ENCODE measurements at places on chromosomes 16 and 17.

DNA sequence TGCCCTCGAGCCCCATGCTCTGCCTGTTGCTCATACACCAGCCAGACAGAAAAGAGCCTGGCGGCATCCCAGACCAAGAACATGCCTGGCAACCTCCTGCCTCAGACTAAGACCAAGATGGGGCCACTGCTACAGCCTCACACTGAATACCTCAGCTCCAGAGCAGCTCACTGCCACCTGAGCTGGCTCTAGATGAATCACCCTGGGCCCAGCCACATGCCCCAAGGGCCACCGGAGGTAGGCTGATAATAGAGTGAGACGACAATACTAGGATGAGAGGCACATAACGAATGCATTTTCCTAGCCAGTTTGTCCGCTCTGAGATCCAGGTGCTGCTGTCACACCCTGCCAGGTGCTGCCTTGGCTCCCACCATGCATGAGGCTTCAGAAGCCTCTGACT lies 13.0 kb downstream of the PIP4K2B start:
- no peak for DNase-seq

DNA sequence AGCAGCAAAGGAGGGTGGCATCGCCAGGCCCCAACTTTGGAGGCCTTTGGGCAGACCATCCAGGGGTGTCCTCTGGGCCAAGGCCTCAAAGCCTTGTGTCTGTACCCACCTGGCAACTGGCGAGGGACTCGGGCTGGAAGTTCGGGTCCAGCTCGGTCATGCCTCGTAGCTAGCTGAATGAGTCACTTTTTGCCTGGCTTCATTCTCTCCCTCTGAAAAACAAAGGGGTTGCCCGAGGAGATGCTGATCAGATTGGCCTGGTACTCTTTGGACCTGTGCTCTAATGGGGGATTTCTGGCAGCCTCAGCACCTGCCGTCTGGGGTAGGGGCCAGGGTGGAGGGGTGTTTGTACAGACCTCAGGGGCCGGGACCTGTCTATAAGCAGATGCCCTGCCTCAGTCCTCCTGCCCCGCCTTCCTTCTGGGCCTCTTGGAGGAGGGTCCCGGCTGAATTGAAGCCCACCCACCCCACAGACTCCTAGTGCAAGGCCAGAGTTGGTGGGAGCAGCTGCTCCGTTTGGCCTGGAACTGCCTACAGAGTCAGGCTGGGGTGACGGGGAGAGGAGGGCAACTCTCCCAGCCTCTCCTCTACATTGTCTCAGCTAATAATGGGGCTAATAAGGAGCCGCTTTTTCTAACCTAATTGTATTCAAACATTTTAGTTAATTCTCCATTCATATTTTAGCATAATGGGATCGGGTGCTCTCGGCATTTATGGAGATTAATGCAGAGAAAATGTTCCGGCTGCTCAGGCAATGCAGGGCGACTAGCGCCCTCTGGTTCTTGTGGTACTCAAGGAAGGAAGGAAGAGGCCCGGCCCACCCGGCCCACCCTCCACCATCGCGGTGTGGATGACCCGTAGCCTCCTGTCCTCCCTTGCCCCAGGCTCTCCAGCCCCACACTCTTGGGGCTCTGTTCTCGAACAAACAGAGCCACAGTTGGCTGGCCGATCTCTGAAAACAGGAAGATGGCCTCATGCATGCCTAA lies 21.4 kb upstream of the ABCC3 start:
- no peak for DNase-seq

DNA sequence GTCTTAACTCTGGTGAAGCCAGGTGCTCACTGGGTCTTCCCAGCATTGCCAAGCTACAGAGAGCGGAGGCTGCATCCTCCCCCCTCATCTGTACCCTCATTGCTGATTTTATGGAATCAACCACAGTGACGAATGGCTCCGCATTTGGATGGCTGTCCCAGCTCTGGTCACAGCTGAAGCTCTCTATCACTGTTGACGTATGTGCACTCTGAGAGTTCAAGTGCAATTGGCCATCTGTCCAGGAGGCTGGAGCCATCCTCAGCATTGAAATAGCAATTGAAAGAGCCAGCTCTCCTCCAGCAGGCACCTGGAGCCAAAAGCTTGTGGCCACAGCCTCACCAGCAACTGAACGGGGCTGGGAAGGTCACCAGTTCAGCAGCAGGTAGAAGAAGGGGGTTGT lies 494.1 kb downstream of the TMEM114 start:
- no peak for DNase-seq

DNA sequence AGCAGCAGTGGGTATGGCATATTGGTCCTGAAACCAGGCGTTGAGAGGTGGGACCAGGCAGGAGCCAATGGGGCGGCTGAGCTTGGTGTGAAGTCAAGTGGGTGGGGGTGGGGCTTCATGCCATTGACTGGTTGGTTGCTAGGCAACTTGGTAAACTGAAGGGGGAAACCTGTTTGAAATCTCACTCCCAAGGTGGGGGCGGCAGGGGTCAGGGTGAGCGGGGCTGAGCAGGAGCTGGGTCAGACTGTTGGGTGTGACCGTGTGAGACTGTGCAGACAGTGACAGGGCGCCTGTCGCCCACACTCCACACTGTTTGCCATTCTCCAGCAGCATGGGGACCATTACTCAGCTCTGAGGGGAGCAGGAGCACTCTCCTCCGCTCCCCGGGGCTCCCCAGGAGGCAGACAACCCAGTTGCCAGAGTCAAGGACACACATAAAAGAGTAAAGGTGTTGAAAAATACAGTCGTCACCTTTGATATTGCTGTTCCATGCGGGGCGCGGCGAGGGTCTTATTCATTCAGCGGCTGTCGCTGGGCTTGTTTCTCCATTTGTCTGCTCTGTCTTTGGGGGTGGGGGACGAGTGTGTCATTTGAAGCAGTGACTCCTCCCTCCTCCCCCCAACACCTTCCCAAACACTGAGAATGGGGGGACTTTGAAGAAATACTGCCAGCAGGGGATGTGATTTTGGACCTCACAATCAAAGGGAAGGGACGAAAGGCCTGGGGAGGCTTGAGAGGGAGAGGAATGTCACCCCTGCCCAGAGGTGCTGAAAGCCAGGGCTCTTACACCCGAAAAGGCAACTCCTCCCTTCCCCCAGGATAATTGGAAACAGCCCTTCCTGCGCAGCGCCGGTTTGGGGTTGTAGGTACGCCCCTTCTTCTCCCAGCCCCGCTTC lies 1.2 kb upstream of the EFNB3 start:
- DNase-seq: no peak

- DNase-seq: no peak
These were observed 25.3 kb downstream of the FBXO31 start for GRCh38 chr16:87358250-87358649.

DNA sequence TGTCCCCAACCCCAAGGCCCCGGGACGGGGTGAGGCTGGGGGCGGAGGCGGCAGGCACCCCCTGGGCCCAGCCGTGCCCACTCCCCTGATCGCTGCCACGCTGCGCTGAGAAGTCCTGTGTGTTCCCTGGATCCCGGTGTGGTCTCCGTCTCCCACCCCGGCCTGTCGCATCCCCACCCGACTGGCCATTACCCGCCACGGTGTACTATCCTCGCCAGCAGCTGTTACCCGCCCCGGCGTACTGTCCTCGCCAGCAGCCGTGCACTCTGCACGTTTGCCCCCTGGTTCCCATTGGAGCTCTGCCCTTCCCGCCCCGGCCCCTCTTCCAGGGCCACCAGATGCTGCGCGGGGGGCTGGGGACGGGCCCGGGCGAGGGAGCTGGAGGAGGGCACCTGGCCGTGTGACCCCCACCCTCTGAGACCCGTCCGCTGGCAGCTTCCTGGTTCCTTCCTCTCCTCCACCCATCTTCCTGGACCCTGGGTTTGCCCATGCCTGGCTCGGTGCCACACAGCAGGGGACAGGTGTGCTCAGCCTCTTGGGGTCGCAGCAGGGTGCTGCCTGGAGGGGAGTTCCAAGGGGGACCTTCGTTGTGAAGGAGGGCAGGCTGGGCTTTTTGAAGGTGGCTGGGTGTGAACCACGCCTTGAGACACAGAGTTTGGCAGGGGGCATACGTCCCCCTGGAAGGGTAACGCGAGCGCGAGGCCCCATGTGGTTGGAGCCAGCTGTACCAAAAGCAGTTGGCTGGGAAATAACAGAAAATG lies 19.7 kb downstream of the BAHCC1 start:
- no peak for DNase-seq

DNA sequence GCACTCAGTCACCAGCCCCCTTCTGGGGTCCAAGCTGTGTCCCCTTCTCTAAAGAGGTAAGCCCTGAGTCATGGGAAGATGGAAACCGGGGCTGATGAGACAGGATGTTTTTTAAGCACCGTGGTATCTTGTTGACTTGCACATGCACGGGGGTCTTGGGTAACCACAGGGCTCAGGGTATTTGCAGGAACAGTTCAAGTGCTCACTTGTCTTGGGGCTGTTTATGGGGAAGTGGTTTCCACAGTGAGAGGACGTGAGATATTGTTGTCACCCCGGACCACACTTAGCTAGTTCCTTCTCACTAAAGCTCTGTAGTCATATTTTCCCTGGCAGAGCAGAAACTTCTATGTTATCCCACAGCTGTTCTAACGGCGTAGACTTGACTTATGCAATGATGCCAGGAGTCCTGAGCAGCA lies 7.7 kb downstream of the CCL3L1 start:
- DNase-seq: no peak

GRCh38 chr17:17626840-17627239 lies 35.3 kb upstream of the PEMT start:
- no peak for DNase-seq

DNA sequence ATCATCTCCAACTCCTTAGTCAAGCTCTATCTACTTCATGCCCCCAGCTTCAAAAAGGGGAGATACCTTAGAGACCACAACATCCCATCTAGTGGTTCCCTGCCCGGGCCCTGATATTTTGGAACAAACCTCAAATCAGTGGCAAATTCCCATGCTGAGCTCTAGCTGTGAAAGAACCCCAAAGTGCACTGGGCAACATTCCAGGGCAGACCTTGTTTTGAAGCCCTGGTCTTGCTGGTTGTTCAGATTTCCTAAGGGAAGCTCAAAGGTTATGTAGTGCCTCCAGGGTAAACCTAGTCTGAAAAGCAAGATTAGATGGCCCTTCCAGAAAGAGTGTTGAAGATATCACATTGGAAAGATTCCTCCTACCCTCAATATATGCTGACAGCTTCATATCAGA lies 16.3 kb downstream of the FAM117A start:
- no peak for DNase-seq

DNA sequence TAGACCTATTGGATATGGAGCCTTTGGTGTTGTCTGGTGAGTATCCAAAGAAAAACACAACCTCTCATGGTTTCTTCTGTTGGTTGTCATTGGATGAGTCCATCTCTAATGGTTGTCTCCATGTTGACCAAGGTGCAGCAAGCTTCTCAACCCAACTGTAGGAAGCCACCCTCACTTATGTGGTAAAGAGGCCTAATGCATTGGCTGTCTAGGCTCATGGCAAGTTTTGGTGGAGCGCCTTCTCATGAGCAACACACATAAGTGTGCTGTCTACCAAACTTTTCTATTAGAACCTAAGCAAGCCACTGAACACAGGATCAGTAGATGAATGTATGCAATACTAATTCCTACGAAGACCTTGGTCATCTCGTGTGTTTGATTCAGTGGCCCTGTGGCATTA lies 819 bp downstream of the NLK start:
- DNase-seq: no peak

GRCh38 chr17:72984926-72985325 lies 107.6 kb downstream of the SLC39A11 start:
- no peak for DNase-seq

DNA sequence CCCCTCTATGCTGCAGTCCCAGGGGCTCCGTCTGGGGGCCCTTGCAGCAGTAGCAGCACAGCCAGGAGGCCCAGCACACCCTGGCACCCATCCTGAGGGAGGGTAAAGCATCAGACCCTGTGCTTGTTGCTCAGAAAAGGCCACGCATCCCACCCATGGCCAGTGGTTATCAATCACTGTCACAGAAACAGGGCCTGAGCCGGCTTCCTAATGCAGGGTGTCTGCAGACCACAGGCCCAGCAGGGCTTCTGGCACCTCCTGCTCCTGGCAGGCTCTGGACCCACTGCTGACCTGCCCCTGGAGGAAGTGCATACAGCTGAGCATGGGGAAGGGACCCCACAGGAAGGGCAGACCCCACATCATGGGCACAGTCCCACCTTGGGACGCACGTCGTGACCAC lies 26.9 kb upstream of the CDH15 start:
- DNase-seq: no peak

DNA sequence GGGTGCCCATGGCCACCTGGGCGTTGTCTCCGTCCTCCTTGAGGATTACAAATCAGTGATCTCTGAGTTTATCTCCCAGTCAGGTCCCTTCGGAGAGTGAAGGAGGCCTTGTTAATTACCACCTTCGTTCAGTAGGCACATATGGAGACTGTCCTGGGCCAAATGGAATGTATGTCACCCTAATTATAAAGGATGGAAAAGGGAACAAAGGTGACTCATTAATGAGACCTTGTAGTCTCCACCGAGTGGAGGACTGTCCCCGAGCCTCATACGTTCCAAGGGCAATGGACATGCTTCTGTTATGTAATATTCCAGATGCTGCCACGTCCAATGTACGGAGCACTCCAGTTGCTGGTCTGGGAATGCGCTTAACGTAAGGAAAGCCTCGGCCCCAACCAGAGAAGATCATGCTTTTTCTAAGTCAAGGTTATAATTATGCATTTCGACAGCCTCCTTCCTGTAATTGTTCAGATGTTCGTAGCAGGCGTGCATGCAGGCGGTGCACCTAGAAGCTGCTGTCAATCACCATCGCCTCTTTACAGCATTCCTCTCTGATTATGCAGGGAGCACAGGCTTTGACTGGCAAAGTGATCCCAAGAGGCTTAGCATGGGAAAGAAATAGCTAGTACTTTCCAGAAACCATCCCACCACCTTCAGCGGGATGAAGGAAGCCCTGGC lies 22.4 kb upstream of the SEC14L1 start:
- DNase-seq: no peak

DNA sequence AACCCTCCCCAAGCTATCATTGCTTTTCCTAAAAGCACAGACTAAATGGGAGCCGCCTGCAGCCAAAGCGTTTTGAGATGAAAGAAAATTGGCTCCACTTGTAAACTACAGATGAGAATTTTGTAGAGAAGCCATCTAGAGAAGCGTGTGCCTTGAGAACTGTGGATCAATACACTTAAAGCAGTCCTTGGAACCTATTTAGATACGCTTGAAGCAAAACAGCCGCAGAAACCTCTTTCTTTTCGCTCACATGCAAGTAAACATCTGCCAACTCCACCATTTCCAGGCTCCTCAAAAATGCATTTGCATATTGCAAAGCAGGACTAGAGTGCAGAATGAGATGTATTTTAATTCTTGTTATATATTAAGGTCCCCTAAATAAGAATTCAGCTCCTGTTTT lies 13.1 kb downstream of the KIAA0513 start:
- no peak for DNase-seq

- DNase-seq: peak; percentile 59
These were observed 32.1 kb upstream of the FBXW10B start for GRCh38 chr17:15651583-15652110.
